Melanocyte of skin (primary cell): ENCODE measurements at places on chromosomes 16 and 17. TPM values are rescaled to one million over a fixed set of nuclear protein-coding genes. Genes with fewer than 3 reads are reported as not detected.

Gene VPS35
- 120 and 164 TPM in 2 replicates for total RNA-seq

Gene MLST8
- total RNA-seq = 28.6 and 31.3 TPM in 2 replicates

Gene ALOX12
- total RNA-seq = not detected in 2 replicates

Gene CACNG1
- not detected in 2 replicates for total RNA-seq

Gene TNK1
- 0.46 and 1.00 TPM in 2 replicates for total RNA-seq

Gene KCNG4
- total RNA-seq = 0.15 TPM in 1 of 2 replicates, not detected in the other

Gene ENPP7
- total RNA-seq = not detected in 2 replicates

Gene PRR15L
- total RNA-seq = not detected in 2 replicates
